ENCODE measurements at places on chromosomes 6 and 20.

DNA sequence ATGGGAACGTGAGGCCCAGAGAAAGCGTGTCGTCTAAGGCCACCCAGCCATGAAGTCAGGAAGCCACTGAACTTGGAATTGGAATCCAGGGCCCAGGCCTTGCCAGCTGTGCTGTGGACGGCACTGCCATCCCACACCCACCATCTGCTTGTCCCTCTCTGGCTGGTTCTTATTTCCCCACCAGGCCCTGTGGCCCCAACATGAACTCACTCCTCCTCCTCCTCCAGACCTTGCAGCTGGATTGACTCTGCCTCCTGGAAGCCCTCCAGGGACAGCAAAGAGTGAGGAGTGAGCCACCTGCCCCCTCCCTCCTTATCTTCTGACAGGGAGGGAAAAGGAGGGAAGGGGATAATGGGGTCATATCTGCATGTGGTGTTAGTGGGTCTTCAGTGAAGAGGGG lies 16.0 kb upstream of the IP6K3 start:
- DNase-seq = no peak

DNA sequence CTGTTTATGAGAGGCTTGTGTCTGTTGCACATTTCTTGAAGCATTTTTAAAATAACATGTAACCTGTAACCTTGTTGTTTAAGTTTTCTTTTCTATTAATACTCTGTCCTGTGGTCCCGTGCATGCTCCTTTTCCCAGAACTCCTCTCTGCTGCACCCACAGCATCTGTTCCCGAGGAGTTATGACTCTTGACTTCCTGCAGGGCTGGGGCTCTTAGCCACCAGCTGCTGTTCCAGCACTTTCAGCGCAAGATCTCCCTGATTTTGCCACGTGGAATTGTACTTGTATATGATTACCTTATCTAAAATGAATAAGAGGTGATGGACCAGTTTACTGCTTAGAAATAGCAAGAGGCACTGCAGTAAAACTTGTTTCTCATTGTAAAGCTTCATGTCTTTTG lies 150.6 kb downstream of the QKI start:
- no peak for DNase-seq

DNA sequence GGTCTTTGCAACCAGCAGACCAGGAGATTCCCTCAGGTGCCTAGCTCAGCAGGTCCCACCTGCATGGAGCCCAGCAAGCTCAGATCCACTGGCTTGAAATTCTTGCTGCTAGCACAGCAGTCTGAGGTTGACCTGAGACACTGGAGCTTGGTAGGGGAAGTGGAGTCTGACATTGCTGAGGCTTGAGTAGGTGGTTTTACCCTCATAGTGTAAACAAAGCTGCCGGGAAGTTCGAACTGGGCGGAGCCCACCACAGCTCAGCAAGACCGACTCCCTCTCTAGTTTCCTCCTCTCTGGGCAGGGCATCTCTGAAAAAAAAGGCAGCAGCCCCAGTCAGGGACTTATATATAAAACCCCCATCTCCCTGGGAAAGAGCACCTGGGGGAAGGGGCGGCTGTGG lies 34.3 kb downstream of the PRSS35 start:
- DNase-seq = no peak

DNA sequence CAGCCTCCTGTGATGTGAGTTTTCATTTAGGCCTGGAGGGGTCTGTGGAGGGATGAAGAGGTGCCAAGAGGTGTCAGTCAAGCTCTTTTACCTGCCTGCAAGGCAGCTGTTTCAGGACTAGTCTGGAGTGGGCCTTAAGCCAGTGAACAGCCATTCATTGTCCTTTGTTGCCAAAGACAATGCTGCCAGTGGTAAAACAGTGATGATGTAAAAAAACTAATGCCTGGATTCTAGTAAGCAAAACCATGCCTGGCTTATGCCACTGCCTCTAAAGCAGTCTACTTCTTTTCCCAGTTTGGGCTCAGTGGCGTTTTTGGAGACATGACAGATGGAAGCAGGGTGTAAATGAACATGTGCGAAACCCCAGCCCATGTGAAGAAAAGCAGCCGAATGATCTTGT lies 93.5 kb upstream of the KCNK16 start:
- DNase-seq = no peak

DNA sequence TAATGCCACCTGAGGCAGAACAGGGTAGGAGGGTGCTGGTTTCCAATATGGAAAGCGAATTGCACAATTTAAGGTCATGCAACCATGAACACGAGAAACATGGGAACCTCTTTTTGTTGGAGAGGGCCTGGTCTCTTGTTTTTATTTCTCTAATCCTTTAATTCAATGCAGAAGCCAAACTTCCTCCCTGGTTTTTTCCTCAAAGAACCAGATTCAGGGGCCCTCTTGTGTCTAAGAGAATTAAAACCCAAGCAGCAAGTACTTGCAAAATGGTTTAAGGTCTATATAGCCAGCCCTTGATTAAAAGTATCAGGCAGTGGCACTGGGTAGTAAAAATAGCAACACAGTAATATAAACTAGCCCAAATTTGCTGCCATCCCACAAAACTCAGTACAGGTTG lies 19.5 kb downstream of the GSTA4 start:
- no peak for DNase-seq

DNA sequence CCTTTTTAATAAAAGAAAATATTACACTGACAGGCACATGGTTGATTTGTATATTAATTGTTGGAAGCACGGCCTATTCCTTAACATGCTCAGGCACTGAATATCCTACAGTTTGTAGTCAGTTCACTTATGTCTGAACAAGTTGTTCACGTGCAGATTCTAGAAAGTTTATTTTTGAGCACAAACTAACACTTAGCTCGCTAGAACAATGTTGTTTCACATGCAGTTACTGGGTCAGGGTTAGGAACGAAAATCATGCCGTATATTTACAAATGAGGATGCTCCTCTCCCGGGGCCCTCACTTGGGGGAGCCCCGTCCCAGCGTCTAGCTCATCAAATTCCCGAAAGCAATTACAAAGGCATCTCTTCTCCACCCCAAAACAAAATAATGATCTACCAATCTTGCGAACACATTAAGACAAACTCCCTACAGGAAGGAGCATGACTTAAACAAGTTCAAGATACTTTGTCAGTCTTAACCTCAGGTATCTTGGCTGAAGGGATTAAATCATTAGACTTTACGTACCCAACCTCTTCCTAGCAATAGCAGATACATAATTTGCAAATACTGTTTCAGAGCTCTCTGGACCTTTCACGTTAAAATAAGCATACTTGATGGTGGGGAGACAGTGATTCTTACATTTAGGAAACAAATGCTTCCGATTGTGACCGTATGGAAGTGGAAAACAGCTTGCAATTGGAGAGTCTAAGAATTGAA lies 1.5 kb downstream of the MAP7 start:
- DNase-seq = no peak

DNA sequence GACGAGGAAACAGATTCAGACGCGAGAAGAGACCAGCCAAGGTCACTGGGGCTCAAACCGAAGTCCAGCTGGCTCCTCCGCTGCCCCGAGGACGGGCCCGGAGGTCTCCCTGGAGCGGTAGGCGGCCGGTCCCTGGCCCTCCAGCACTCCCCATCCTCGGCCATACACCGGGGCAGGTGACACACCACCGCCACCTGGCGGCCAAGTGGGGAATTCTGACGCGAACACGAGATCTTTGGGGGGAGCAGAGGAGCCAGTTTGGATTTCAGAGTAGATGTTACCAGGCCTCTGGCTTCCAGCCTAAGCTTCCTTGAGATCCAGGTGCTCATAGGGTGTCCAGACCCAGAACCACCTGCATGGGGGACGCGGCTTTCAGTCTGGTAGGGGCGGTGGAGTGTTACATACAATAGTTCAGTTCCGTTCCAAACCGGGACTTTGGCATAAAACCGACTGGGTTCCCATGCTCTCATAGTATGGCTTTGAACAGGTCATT lies 16.1 kb downstream of the BPIFB1 start:
- DNase-seq = peak; percentile 74

DNA sequence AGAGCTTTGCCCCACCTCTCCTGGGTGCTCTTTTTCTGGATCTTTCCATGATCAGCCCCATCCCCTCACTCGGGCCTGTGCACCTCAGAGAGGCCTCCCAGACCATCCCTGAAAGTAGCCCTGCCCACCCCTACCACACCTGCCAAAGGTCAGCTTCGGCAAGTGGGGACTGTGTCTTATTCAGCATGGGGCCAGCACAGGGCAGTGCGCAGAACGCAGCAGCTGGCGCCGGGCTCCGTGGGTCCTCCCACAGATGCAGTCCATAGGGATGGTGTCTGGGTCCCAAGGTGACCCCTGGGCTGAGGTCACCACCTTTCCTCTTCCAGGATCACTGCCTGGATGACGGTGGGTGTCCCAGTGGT lies 79.4 kb downstream of the CEBPB start:
- DNase-seq = no peak

DNA sequence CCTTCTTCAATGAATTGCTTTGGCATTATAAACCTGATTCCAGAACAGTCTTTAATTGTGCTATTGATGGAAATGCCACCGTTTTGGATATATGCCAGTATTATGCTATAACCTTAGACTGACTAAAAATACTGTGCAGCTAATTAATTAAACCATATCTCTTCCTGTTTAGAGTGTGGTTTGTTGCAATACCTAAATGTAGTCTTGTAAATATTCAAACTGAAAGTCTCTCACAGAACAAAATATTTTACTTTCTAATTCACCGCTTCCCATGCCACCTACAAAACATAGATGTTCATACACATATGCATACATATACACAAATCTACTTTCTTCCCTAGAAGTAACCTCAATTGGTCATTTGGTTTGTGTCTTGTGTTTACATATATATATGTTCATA lies 126.6 kb downstream of the SIM1 start:
- no peak for DNase-seq

DNA sequence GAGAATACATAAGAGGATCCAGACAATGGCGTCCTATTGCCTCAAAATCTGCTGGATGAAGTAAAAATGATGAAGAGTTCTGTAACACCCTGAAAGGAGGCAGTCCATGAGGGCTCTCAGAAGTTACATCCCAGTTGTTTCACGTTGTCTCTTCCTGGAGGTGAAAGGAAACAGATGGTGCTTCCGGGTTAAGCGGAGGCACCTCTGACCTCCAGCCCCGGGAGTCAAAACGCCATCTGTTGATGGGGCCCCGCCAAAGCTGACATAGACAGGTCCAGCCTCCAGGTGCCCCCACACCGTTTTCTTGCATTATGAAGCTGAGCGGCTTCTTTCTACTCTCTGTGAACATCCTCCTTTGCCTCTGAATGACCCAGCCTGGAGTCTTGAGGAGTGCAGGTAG lies 9.5 kb downstream of the SEMG2 start:
- no peak for DNase-seq

DNA sequence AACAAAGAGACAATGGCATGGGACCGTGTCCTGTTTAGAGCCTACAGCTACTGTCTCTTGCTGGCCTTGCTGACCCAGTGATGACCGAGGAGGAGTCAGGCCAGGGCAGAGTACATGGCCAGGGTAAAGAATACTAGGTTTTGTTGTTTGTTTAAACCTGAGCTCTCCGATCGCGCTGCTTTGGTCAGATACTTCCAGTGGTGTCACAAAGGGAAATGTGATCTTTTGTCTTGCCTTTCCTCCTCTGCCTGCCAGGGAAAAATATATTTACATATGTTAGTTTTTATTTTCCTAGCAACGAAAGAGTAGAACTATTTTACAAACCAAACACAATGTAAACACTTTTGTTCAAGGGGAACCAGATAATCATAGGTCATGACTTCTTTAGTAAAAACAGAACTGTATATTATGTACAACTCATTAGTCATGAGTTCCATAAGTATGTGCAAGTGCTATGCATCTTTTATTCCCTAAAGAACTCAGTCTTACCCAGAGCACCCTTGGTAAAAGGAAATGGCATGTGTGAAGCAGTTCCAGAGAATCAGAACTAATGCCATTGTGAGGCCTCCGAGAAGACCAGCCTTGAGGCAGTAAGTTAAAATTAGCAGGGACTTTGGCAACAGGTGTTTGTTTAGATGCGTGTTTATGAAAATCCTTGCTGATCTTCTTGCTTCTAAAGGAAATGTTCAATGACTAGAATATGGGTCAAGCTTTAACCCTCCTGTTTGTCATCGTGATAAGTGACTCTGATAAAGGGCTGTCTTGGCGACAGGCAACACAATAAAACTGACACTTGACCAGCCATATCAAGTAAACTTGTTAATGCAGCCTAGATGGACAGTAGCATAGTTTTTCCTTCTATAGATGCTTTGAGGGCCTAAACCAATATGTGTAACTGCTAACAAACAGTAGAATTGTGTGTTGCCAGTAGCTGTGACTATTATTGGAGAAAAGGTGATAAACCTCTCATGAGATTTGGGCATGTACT lies 204.6 kb downstream of the NKAIN2 start:
- no peak for DNase-seq

- no peak for DNase-seq
Observed at GRCh38 chr20:20160520-20160919, 108.2 kb downstream of the CFAP61 start.

DNA sequence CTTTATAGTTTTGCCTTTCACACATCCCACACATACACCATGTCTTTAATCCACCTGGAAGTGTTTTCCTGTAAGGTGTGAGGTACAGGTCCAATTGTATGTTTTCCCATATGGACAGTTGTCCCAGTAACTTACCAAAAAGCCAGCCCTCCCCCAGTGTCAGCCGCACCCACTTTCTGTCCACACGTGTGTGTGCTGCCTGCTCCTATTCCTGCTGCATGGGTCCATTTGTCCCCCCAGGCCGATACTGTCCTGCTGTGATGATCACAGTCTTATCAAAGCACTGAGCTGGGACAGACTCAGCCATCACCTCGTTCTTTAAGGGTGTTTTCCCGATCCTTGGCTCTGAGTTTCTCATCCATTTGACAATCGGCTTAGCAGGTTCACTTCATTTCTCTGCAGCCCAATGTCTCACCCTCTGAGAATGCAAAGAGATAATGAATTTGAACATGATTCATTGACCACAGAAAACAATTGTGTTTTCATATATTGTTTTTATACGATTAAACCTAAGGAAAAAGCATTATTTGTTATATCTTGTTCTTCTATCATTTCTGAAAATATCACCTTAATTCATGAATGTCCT lies 9.6 kb downstream of the VSX1 start:
- DNase-seq = no peak

Data from stimulated activated CD4-positive, alpha-beta T cell treated with anti-CD3 and anti-CD28 coated beads, Interleukin-12 subunit alpha, Interleukin-12 subunit beta, amount 100 ng/mL, for 4 hours (primary cell).